ENCODE measurements at places on chromosomes 7 and 10.

GRCh38 chr7:30984359-30985107 is 20.8 kb downstream of the GHRHR start:
- DNase-seq: no peak

DNA sequence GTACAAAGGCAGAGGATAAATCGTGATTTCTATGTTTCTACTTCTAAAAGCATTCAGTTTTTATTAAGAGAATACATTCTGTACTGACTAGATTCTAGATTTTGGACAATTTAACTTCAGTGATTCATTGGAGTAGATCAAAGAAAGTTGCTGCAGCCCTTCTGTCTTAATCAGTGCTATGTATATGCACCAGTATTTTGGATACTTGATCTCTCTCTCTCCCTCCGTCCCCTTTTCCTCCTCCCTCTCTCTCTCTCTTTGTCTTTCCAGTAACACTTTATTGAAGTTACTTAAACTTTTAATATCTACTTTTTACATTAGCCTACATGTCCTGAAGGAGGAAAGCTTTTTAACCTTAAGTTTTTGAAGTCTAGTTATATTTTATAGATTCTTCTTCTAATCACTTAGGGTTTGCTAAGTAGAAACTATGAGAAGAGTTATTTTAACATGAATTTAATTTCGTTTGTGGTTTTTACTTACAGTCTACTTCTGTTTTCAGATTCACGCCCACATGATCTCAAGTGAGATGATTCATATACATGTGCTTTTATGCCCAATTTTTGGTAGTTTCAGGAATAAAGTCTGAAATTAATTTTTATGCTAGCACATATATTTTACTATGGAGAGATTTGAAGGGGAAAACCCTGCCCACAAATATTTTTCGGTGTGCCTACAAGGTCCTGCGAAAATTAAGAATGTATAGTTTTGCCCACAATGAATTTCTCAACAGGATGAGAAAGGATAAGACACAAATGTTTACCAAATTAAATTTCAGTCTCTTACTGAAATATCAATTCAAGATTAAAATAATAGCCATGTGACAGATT is 9.1 kb downstream of the MDFIC start:
- no peak for DNase-seq

DNA sequence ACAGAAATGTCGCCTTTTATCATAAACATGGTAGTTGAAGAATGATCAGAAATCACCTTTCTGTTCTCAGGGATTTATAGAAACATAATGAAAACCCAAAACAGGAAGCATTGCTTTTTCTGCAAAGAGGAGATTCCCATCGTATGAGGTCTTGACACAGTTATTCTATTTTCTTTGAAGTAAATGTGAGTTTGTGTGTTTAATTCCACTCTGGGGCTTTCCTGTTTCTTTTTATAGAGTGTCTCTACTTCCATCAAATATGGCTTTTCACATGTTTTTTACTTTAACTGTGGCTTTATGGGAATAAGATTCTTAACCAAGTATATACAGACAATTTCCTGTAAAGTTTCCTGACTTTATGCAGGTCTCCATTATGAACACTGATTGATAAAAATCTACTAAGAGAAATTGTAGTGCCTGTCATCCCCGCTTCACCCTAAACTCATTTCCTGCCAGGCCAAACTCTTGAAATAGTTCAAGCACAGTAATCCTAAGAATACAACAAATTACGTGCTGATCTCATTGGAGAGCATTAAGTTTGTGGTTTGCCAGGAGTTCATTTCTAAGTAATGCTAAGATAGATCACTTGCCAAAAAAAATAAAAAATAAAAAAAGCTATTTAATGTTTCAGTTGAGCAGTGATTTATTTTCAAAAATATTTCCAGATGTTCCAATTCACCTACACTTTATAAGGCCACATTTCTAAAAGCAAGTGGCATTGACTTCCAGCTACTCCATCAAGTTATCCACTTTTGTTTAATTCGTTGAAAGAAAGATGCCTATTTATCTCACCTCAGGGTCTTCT is 52.2 kb upstream of the SEC61G start:
- no peak for DNase-seq

DNA sequence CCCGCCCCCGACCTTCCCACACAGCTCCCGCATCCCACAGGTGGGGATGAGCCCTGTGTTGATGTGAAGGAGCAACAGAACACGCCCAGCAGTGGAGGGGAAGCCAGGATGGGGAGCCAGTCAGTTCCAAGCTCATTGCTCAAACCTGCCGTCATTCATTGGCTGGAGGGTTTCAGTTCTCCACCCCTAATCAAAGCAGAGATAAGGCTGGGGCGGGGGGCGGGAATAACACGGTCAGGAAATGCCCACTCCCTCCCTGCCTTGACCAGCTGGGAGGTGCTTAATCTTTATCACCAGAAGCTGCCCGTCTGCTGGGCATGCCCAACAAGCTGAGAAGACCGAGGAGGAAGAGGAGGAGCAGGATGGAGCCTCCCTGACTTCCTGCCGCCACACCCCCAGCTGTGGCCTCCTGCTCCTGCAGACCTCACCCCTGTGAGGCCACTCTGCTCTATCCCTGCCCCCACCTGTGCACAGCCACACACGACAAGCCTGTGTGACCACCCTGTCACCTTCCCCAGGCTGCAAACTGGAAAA is 265.1 kb downstream of the ZEB1 start:
- DNase-seq: no peak

DNA sequence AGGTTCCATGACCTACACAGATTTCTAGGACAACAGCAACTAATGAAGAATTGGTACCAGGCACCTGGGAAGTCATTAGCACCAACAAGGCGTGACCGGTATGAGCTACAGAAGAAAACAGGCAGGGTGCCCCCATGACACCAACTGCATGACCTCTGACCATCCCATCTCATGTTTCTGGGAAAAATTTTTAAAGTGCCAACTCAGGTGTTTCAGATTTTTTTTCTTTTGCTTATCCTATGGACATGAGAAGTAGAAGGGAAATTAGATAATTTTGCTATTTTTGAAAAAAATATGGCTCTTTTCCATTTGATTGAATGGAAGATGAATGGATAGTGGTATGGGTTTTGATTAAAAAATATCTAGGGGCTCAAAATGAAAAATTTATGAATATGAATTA is 154.8 kb downstream of the NRCAM start:
- no peak for DNase-seq

GRCh38 chr7:103636153-103636552 is 190.1 kb upstream of the SLC26A5 start:
- DNase-seq: no peak

- no peak for DNase-seq
Measured at GRCh38 chr10:11849911-11850310, 26.8 kb downstream of the PROSER2 start.

DNA sequence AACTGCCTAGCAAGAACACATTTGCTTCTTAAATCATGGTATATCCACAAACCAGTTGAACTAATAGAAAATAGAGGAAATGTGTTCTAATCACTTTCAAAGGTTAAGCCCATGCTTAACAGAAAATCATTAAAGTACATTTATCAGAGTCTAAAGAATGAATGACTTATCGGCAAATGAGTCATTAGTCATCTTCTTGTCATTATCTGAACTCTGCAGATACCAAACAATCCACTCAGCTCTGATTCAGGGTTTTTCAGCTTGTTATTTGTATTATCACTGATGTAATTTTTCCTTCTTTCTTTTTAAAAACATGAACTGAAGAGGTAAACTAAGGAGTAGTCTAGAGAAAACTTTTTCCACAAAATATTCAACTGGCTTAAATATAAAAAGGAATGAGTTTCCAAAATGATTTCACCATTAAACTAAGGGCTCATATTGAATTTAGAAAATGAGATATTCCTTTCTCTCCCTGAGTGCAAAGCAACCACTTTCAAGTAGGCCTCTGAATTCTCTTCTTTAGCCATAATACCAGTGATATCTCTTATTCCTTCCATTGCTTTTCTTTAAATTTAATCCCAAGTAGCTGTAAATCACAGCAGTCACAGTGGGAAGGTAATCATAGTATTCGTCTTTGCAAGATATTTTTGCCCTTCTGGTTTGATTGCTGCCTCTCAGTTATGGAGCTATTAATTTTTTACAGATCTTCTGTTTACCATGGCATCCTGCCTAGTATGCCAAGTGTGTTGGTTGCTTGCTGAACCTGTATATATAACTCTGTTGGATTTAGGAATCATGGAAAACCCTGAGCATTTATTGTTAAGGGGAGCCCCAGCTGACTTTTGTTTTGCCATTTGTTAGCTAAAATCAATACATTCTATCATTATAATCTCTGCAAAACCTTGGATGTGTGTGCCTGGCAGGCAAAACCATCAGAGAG is 125.1 kb downstream of the THSD7A start:
- no peak for DNase-seq

DNA sequence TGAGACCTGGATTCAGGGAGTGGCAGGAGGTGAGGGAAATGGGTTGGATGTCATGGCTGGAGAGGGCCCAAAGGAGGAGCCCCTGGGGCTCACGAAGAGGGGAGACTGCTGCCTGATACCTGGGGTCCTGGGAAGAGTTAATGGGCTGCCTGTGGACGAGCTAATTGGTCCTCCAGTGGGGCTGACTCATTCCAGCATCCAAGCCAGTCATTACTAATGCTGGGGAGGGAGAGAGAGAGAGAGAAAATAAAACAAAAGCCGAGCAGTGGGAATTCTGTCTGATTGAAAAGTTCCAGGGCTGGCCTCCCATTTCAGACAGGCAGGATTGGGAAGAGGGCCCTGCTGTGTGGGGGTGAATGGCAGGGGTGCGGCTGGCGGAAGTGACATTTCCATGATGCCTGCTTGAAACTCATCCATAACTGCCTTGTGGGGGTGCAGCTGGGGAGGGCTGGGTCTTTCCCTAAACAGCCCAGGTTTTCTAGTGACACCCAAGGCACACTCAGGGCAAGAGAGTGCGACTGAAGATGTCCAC is 297.8 kb downstream of the RPS24 start:
- no peak for DNase-seq

DNA sequence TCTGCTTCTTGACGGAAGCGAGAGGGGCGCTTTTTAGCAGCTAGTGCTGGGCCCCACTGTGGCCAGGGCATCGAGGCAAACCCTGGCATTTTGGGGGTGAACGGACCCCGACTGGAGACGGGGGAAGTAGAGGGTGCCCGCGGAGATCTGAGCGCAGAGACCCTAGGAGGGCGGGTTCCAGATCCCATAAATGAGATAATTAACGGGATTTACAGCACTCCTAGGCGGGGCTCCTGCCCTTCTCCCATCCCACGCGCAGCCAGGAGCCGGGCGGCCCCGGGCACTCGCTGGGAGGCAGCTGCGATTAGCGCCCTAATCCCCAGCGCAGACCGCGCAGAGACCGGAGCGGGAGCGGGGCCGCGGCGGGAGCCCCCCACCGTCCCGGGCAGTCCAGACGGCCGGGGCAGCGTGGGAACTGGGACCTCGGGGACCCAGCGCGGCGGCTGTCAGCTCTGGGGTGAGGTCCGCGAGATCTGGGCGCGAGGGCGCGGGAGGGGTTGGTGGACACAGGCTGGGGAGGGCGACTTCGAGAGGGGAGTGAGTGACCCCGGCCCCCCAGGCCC is 735 bp downstream of the JCAD start:
- DNase-seq: no peak

DNA sequence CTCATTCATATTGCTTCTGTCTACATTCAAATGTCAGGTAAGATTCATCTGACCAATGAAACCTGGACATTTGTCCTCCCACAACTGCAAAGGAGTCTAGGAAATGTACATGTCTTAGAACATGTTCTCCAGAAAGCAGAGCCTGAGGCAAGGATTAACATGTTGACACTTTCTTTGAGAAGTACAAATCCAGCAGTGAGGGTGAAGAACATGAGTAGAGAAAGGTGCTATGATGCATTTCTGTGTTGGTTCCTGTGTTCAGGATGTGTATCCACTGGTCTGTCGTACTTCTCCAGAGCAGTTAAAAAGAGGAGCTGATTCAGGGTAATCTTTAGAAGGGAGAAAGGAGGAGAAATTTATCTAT is 146.0 kb upstream of the AGR3 start:
- DNase-seq: no peak
